ENCODE measurements at places on chromosomes 12 and 14.
A peak's percentile ranks its signal among the peaks of the same experiment; 100 is the strongest.

DNA sequence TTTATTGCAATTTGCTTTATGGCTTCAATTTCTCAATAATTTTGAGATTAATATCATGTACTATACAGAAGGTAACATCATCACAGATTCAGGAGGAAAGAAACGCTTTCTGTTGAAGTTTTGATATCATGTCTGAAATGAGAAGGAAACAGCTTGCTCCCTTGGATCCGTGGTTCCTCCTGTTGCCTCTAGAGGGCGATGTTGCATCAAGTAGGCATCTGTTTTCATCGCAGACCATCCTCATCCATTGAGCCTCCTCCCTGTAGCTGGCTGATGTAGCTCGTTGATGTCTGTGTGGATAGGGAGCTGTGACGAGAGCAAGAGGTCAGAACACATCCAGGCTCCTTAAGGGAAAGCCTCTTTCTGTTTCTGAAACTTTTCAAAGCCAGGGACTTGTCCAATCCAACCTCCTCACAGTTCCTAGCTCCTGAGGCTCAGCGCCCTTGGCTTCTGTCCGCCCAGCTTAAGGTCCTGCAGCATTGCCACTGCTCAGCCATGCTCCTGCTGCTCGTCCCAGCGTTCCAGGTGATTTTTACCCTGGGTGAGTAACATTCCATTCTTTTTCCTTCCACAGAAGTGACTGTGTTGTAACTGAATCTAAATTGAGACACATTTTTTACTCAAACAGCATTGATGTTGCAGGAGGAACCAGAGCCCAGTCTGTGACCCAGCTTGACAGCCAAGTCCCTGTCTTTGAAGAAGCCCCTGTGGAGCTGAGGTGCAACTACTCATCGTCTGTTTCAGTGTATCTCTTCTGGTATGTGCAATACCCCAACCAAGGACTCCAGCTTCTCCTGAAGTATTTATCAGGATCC lies 304.8 kb upstream of the OR4E1 start:
- DNase-seq, result peak; percentile 12

DNA sequence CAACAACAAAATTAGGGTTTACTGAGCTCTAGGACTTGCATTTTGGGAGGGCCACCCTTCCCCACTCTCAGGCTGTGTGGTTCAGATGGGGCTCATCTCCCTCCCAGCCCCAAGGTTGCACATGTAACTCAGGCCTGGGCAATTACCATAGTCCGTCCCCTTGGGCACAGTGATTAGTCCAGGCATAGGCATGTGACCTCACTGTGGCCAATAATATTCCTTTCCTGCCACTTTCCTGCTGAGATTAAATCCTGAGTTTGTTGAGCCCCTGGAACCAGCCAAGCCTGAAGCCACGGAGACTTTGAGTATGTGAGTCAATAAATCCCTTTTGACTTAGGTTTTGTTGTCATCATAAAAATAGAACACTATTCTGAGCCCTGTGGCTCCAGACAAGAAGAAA lies 113.0 kb downstream of the AACS start:
- no peak for DNase-seq

GRCh38 chr12:66008985-66009384 lies 121.6 kb downstream of the LLPH start:
- DNase-seq, result no peak

- no peak for DNase-seq
Observed at GRCh38 chr14:68777644-68778043, 15.2 kb downstream of the ZFP36L1 start.

Data from left kidney (tissue), 8 donors.